Left hindlimb (tissue), 1 donor: ENCODE measurements at places on chromosomes 11 and 22.
A peak's percentile ranks its signal among the peaks of the same experiment; 100 is the strongest.

DNA sequence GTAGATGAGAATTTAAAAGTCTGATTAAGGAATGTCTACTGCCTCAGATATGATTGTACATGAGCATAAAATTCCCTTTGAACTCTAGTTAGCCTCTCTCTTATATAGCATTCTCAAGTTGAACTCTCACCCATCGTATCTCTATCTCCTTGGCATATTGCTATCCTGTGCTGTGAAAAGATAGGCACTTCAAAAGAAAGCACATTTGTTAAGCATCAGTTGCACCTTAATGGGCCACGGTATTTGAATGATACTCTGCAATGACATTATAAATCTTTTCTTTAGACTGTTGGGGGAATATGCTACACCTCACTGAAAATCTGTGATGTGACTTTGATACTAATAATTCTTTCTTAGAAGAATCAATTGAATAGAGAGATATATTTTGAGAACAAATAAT, 570.7 kb downstream of the JRKL start:
- DNase-seq: no peak

DNA sequence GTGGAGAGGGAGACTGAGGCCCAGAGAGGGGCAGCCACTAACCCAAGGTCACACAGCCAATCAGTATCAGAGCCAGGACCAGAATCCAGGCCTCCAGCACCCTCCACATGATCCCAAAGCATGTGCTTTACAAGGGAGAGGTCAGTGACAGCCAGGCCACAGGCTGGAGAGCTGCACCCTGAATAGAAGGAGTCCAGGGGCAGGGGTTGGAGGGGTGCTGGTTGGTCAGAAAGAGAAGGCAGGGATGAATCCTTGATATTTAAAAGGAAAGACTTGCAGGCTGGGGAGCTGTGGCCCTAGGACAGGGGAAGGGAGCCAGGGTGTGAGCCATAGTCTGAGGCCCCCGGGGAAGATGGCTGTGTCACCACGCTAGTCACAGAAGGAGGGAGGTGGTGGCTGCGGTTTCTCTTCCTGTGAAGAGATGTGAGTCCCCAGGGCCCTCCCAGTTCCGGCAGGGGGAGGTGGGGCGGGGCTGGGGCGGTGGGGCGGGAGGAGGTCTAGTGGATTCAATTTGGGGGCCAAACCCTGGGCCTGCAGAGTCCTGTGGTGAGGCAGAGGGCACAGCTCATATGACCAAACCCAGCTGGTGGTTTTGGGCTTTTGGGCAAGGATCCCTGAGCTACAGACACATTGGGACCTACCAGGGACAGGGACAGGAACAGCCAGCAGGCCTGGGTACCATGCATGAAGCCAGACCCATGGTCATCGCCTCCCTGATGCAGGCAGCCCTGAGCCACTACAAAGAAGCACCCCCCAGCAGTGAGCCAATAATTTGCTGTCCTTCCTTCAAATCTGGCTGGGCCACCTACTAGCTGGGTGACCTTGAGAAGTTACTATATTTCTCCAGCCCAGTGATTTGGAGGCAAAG, 14.0 kb downstream of the RAC2 start:
- peak; percentile 69 for DNase-seq

DNA sequence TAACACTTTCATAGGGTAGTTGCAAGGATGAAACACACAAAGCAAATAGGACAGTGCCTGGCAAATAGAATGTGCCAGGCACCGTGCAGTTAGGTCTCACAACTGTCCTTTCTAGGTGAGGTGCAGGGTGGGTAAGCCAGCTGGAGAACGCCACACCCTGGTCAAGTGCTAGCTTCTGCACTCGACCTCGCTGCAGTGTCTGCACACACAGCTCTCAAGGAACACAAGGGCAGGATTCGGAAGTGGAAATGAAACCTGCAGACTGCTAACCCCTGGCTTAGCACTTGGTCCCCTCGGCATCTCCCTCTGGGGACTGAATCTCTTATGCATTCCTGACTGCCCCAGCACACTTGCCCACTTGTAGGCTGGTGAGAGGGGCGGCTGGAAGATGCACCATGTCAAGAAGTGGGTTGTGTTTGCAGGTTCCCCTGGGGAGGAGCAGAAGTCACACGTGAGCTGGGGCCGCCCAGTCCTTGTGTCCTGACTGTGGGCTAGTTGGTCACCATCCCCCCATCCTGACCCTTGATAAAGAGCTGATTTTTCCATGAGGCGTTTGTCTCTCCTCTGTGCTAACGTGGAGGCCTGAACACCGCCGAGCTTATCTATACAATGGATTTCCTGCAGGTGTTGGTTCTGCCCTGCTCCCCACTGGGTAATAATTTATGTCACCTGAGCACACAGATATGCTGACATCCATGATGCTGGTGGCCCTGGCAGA, 89.0 kb downstream of the MICAL2 start:
- no peak for DNase-seq

DNA sequence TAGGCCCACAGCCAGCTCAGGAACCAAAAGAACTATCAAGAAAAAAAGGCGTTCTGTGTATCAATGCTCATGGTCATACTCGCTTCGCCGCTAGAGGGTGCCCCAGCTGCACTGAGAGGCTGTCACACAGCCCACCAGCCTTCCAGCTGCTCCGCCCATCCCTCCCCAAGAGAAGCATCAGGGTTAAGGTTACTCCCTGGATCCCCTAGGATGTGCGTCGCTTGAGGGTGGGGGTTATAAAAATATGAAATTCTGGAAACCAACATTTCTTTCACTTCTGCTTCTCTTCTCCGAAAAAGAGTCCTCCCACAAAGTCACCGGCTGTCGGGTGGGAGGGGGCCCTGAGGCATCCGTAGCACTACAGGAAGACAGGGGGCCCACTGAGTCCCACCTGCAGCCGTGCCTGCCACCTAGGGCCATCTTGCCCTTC, 1.7 kb downstream of the CBX6 start:
- DNase-seq: peak; percentile 84
